Dermis blood vessel endothelial cell (primary cell): ENCODE measurements at places on chromosomes 3 and 15. TPM values are rescaled to one million over a fixed set of nuclear protein-coding genes. Genes with fewer than 3 reads are reported as not detected.

Gene PLCH1
- under 0.01 TPM in 1 of 2 replicates, not detected in the other for total RNA-seq

Gene NR2F2
- 14.0 and 36.6 TPM in 2 replicates for total RNA-seq

Gene TM4SF18
- total RNA-seq = 363 and 529 TPM in 2 replicates

Gene PDZRN3
- under 0.01 and 0.23 TPM in 2 replicates for total RNA-seq

Gene CCR1
- total RNA-seq = not detected in 2 replicates

Gene ATP13A5
- not detected in 2 replicates for total RNA-seq

Gene CLRN1
- total RNA-seq = not detected in 2 replicates

Gene SLC22A13
- 0.17 and 0.19 TPM in 2 replicates for total RNA-seq

Gene ATP8B4
- total RNA-seq = 0.98 and 1.7 TPM in 2 replicates

Gene VWA5B2
- 0.05 and 0.17 TPM in 2 replicates for total RNA-seq

Gene FOXB1
- not detected in 2 replicates for total RNA-seq

Gene NDUFB4
- total RNA-seq = 21.3 and 52.5 TPM in 2 replicates

Gene ZNF774
- 1.4 and 2.2 TPM in 2 replicates for total RNA-seq

Gene ACKR2
- total RNA-seq = 11.2 and 13.3 TPM in 2 replicates

Gene IGDCC3
- total RNA-seq = not detected in 2 replicates

Gene CAMK2N2
- not detected in 2 replicates for total RNA-seq

Gene NPAP1
- total RNA-seq = not detected in 2 replicates

Gene CEP19
- 6.8 and 9.0 TPM in 2 replicates for total RNA-seq

Gene GPR149
- total RNA-seq = not detected in 2 replicates

Gene HIGD2B
- total RNA-seq = not detected in 2 replicates

Gene GOLGA8J
- total RNA-seq = 0.17 TPM in 1 of 2 replicates, not detected in the other

Gene PRR20G
- total RNA-seq = not detected in 2 replicates

Gene SPESP1
- 1.5 and 4.6 TPM in 2 replicates for total RNA-seq

Gene MYRIP
- 30.0 and 32.2 TPM in 2 replicates for total RNA-seq

Gene CTDSPL
- total RNA-seq = 107 and 161 TPM in 2 replicates

Gene SCN11A
- under 0.01 TPM in 1 of 2 replicates, not detected in the other for total RNA-seq

Gene PCSK6
- 24.0 and 24.8 TPM in 2 replicates for total RNA-seq

Gene TNFAIP8L3
- total RNA-seq = 49.9 and 79.0 TPM in 2 replicates

Gene CFAP20DC
- total RNA-seq = 1.2 and 1.5 TPM in 2 replicates

Gene SPTSSB
- not detected in 2 replicates for total RNA-seq

Gene GABRR3
- not detected in 2 replicates for total RNA-seq

Gene TMEM158
- total RNA-seq = 0.85 and 2.7 TPM in 2 replicates

Gene CELF6
- total RNA-seq = 0.17 TPM in 1 of 2 replicates, not detected in the other

Gene SPRED1
- 14.4 and 15.8 TPM in 2 replicates for total RNA-seq

Gene INKA1
- 14.0 and 28.8 TPM in 2 replicates for total RNA-seq

Gene ANKUB1
- not detected in 2 replicates for total RNA-seq

Gene FGF7
- total RNA-seq = under 0.01 TPM in 1 of 2 replicates, not detected in the other

Gene PSTPIP1
- 0.23 and 0.51 TPM in 2 replicates for total RNA-seq

Gene SYNPR
- total RNA-seq = not detected in 2 replicates

Gene ARIH1
- 38.6 and 50.4 TPM in 2 replicates for total RNA-seq

Gene FOXL2NB
- under 0.01 TPM in 1 of 2 replicates, not detected in the other for total RNA-seq

Gene OCA2
- total RNA-seq = not detected in 2 replicates

Gene TTLL13
- total RNA-seq = 0.09 and 0.17 TPM in 2 replicates

Gene NUSAP1
- total RNA-seq = 39.0 and 113 TPM in 2 replicates

Gene MASP1
- total RNA-seq = 0.68 and 2.3 TPM in 2 replicates

Gene EFCAB12
- not detected in 2 replicates for total RNA-seq

Gene EBLN2
- total RNA-seq = 5.2 and 9.7 TPM in 2 replicates

Gene GATA2
- 12.9 and 25.0 TPM in 2 replicates for total RNA-seq

Gene LSMEM2
- not detected in 2 replicates for total RNA-seq

Gene FETUB
- not detected in 2 replicates for total RNA-seq

Gene CAMKV
- total RNA-seq = not detected in 2 replicates

Gene CRYBG3
- 36.9 and 43.2 TPM in 2 replicates for total RNA-seq
